ENCODE measurements at places on chromosomes 3 and 15. TPM values are rescaled to one million over a fixed set of nuclear protein-coding genes. Genes with fewer than 3 reads are reported as not detected.

- DNase-seq = no peak
- peaks cover 27% of the 10 kb centered on the region for H3K27me3 ChIP-seq
- H3K4me1 ChIP-seq = no peaks in the 10 kb centered on the region
- no peaks in the 10 kb centered on the region for H3K36me3 ChIP-seq
- no peak overlapping the region for H3K4me3 ChIP-seq
- H3K27ac ChIP-seq = no peak overlapping the region
These were observed 6.8 kb upstream of the SKOR1 start for GRCh38 chr15:67818464-67818863.

DNA sequence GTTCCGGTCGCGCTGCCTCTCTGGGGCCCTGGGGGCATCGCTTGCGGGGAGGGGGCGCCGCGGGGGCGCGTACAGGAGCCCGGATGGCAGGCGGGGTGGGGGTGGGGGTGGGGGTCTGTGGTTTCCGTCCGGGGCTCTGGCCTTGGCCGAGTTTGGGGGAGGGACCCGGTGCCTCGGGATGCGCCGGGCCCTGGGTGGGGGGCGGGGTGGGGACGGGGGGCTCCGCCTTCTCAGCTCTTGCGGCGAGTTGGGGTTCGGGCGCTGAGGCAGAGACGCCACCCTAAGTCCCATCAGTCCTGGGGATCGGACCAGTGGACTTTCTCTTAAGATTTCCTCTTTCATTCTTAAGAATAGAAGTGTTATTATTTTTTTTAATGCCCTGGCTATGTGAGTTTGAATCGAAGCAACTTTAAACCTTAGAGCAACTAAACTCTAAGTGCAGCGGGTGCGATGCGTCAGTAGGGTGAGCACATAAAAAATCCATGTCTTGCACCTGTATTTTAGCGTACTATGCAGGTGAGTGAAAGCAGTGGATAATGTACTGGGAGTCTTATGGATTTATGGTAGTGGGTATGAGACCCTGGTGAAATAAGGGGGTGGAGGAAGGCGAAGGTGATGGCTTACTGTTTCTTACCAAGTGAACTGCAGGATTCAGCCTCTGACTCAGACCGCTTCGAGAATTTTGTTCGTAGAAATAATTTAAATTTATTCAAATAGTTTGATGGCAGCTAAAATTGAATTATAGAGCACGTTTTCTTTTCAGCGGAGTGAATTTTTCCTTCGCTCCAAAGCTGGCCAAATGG, 762 bp downstream of the CTNNB1 start:
- H3K4me3 ChIP-seq = peak overlapping the region; percentile 76
- H3K27me3 ChIP-seq = no peaks in the 10 kb centered on the region
- H3K27ac ChIP-seq = peak overlapping the region; percentile 84
- H3K4me1 ChIP-seq = peaks cover 42% of the 10 kb centered on the region
- DNase-seq = peak; percentile 36

DNA sequence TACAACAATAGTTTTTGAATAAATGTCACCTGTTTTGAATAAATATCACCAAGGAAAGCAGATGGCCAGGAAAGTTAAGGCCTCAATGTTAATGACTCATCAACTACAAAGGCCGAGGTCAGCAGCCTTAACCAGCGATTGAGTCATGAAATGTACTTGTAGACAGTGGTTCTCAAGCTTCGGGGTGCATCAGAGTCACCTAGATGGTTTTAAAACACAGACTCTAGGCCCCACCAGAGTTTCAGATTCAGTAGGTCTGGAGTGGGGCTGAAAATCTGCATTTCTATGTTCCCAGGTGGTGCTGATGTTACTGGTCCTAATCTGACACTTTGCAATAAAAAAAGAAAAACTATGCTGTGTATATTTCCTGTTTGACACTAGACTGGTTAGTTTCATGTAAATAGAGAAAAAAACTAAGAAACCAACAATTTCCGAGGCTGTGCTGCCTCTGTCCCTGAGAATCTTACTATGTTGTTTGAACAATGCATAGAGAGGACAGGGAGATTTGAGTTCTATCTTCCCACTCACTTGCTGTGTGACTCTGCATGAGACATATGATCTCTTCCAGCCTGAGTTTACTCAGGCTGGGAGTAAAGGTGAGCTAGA, 9.8 kb downstream of the RAB27A start:
- H3K27ac ChIP-seq = peak overlapping the region; percentile 57
- peak; percentile 32 for DNase-seq
- H3K4me3 ChIP-seq = peak overlapping the region; percentile 6
- H3K36me3 ChIP-seq = no peaks in the 10 kb centered on the region
- H3K4me1 ChIP-seq = peaks cover 90% of the 10 kb centered on the region
- H3K27me3 ChIP-seq = no peaks in the 10 kb centered on the region

Gene C3orf85
- total RNA-seq = not detected

GRCh38 chr3:151467069-151467468, 6.2 kb upstream of the IGSF10 start:
- peaks cover under 1% of the 10 kb centered on the region for H3K27me3 ChIP-seq
- H3K36me3 ChIP-seq = no peaks in the 10 kb centered on the region
- no peaks in the 10 kb centered on the region for H3K4me1 ChIP-seq
- no peak overlapping the region for H3K27ac ChIP-seq

DNA sequence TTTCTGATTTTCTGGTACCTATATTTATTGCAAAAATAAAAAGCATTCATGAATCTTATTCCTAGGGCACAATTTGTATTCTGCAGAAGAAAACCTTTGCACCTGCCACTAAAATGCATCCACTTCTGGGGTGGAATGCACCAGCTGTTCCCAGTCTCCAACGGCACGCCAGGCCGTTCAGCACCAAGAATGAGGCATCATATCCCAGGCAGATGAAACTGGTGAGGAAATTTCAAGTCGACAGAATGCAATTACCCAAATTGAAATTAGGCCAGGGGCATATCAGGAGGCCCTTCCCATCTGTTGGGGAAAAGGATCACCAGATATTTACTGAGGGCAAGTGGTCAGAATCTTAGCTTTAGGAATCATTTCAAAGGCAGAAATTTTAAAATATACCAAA, 13.6 kb upstream of the RBMS3 start:
- no peak overlapping the region for H3K27ac ChIP-seq
- no peak for DNase-seq
- no peaks in the 10 kb centered on the region for H3K36me3 ChIP-seq

DNA sequence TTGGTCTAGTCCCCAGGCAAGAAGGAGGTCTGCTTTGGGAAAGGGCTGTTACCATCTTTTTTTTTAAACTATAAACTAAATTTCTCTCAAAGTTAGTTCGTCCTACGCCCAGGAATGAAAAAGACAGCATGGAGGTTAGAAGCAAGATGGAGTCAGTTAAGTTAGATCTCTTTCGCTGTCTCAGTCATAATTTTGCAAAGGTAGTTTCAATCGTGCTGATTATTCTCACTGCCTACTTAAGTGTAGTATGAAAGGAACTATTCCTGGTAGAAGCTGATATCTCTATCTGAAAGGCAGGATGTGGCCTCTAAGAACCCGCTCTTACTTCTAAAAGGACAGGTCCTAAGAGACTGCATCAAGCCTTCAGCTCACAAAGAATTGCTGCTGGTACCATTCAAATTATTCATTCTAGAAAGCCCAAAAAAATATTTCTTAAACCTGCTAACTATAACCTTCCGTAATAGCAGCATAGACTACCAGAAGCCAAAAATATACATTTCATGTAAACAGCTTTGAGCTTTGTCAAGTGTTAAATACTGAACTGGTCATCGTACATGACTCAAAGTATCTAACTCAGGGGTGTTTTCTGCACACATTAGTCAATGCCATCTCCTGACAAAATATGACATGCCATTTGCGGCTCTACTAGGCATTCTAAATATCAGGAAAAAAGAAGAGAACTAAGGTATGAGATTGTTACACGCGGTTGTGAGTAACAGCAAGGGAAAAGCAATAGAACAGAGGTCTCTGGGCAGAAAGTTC, 96.0 kb upstream of the CCDC80 start:
- no peaks in the 10 kb centered on the region for H3K27me3 ChIP-seq
- peaks cover 67% of the 10 kb centered on the region for H3K4me1 ChIP-seq
- no peak overlapping the region for H3K27ac ChIP-seq
- no peaks in the 10 kb centered on the region for H3K36me3 ChIP-seq
- no peak for DNase-seq

DNA sequence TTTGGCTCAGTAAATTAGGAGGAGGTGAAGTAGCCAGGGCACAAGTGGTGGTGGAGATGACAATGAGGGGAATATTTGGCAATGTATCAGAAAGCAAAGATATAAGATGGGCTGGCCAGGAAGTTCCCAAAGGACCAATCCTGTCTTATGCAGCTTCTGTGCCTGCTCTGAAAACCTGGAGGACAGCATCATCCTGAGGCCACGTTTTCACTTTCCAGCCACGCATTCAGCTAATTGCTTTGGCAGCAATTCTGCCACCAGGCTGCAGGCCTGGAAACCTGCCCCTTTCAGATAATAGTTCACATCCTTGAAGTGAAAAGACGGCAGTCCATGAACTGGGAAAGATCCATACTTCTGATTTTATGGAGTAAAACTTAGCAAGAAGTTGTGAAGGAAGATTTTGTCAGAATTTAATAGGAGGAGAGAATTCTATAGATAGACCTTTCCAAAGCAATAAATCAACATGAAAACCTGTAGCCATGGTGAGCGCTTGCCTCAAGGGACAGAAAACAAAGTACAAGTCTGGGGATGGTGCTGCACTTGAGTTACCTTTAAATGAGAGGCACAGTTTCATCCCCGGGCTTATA, 682.5 kb downstream of the GRM7 start:
- DNase-seq = no peak
- H3K36me3 ChIP-seq = no peaks in the 10 kb centered on the region
- H3K4me3 ChIP-seq = no peak overlapping the region
- H3K4me1 ChIP-seq = no peaks in the 10 kb centered on the region
